ENCODE measurements at places on chromosomes 4 and X. TPM values are rescaled to one million over a fixed set of nuclear protein-coding genes. Genes with fewer than 3 reads are reported as not detected.
A peak's percentile ranks its signal among the peaks of the same experiment; 100 is the strongest.

GRCh38 chr4:25978327-25978726, 64.3 kb downstream of the SMIM20 start:
- H3K27ac ChIP-seq, result no peak overlapping the region
- no peak overlapping the region for H3K4me3 ChIP-seq
- H3K27me3 ChIP-seq, result no peaks in the 10 kb centered on the region
- peaks cover 6% of the 10 kb centered on the region for H3K4me1 ChIP-seq
- DNase-seq, result no peak

DNA sequence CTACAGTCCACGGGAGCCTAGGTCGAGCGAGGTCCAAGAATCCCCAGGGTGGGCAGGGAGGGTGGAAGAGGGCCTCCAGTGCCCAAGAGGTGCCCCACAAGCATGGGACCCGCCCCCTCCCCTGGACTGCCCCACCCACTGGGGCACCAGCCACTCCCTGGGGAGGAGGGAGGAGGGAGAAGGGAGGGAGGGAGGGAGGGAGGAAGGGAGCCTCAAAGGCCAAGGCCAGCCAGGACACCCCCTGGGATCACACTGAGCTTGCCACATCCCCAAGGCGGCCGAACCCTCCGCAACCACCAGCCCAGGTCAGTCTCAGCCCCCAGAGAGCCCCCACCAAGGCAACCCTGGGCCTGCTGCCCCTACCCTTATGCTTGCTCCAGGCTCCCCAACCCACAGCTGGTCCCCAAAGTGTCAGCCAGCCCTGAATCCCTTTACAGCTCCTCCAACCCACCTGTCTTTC, at the start of gene GATA1:
GATA1 (plus strand) TSS at position 250 of the 460 bp plus-strand sequence. CDS start 4,520 bp downstream, outside the sequence.
- no peaks in the 10 kb centered on the region for H3K27me3 ChIP-seq
- no peaks in the 10 kb centered on the region for H3K4me1 ChIP-seq
- DNase-seq, result no peak
- H3K4me3 ChIP-seq, result no peak within 1 kb of the TSS

DNA sequence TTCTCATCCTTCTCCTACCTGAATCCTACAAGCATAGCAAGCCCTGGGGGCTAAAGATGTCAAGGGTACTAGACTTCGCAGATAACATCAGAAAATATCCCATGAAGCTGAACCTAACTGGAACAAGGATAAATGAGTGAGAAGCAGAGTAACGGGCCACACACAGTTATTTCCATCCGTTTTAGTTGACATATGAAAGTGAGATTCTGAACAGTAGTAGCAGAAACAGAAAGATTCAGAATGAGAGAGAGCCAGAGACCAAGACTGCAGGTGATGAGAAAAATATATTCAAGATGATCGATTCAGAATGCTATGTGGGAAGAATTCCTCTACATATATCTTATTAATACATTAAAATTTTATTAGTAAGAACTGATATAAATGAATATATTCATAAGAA, 165.1 kb downstream of the TSPAN5 start:
- no peaks in the 10 kb centered on the region for H3K36me3 ChIP-seq
- no peak overlapping the region for H3K27ac ChIP-seq
- peaks cover 23% of the 10 kb centered on the region for H3K4me1 ChIP-seq
- DNase-seq, result no peak
- no peaks in the 10 kb centered on the region for H3K27me3 ChIP-seq

Gene STAP1
- total RNA-seq, result not detected

GRCh38 chrX:18871161-18871890, 112.6 kb downstream of the PHKA2 start:
- no peak overlapping the region for H3K27ac ChIP-seq
- no peaks in the 10 kb centered on the region for H3K4me1 ChIP-seq
- no peaks in the 10 kb centered on the region for H3K36me3 ChIP-seq
- DNase-seq, result peak; percentile 68
- no peaks in the 10 kb centered on the region for H3K27me3 ChIP-seq
- H3K4me3 ChIP-seq, result no peak overlapping the region

GRCh38 chr4:84939113-84939512, 27.4 kb downstream of the WDFY3 start:
- H3K4me3 ChIP-seq, result no peak overlapping the region
- peaks cover 4% of the 10 kb centered on the region for H3K36me3 ChIP-seq
- DNase-seq, result no peak
- peak overlapping the region; percentile 66 for H3K27ac ChIP-seq
- H3K27me3 ChIP-seq, result no peaks in the 10 kb centered on the region

DNA sequence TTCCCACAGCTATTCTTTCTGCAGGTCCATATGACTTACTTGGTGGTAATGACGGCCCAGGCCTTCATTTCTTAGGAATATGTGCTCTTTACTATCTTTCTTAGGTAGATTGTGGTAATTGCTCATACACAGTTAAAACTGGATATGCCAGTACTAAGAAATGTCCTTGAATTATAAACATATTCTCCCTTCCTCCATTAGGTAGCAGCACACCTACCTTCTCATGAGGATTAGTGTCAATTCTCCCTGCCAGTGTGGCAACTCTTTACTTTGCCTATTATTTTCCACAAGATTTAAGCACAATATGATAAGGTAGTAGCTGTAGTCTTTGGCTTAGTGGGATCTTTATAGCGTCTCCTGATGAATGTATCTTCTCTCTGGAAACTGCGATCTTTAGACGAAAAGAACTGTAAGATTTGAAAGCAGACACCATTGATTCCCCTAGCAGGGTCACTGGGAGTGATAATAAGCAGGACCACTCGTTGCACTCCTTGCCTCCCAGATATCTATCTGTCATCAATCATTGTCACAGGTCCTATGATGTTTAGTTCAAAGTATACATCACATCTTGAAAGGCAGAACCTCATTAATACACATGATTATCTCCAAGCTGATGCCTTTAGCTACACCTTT, 1240.7 kb downstream of the C4orf33 start:
- no peak overlapping the region for H3K27ac ChIP-seq
- H3K4me3 ChIP-seq, result no peak overlapping the region
- DNase-seq, result no peak
- H3K27me3 ChIP-seq, result no peaks in the 10 kb centered on the region
- no peaks in the 10 kb centered on the region for H3K4me1 ChIP-seq
- H3K36me3 ChIP-seq, result no peaks in the 10 kb centered on the region

Gene TRIM60
- not detected for total RNA-seq

Gene SLC39A8
- total RNA-seq, result 11.2 TPM

All from osteoblast (primary cell).